Muscle of leg (tissue), 16 donors: ENCODE measurements at places on chromosomes 2 and 18. TPM values are rescaled to one million over a fixed set of nuclear protein-coding genes. Genes with fewer than 3 reads are reported as not detected.

SPR gene
- total RNA-seq = 4.6 TPM

CHRNG gene
- 77.7 TPM for total RNA-seq

EPHA4 gene
- total RNA-seq = 25.8 TPM

TBC1D8 gene
- total RNA-seq = 21.5 TPM

DNA sequence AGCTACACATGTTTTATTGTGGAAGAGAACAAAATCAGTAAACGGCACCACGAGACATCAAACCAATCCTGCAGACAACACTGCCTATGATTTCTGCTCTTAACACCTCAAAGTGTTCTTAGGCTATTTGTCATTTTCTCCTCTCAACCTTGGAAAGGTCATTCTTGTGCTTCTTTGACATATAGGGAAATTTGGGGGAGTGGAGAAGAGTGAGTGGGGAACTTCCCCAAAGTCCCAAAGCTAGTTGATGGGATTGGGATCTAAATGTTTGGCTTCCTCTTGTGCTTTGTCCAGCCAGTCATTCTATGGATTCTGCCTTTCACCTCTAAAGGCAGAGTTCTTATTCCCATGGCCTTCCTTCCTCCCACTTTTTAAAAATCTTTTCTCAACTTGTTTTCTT lies 5.8 kb upstream of the MRO start:
- no peak for DNase-seq

GRCh38 chr18:51149670-51150069 lies 47.8 kb downstream of the MEX3C start:
- DNase-seq = no peak

DNA sequence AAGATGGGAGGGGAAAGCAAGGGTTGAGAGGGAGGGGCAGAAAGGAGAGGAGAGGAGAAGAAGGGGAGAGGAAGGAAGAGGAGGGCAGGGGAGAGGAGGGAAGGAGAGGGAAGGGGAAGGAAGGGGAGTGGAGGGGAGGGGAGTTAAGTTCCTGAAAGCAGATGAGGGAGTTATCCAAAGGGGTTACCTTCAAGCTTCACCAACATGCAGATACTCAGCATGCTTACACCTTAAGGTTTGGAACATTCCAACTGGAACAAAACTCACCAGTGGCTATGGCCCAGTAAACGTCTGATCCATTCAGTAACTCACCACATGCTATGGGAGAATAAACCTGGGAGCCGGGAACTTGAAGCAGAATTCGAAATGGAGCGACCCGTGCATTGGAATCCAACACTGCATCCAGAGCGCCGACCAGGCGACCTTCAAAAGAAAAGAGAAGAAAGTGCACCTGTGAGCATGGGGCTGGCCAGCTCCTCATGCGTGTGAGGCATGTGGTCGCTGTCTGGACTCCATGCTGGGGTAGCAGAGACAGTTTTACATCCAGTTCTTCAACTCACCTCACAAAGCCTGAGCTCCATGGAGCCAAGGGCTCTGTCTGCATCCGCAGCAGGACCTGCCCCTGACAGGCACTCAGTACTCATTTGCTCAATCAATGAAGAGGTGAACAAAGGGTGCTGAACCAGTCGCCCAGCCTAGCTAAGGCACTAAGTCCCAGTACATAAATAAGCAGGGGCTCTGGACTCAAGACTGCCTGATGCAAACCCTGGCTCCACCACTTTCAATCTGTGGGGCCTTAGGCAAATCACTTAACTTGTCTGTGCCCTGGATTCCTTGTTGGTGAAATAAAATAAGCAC lies 61.0 kb downstream of the TBC1D8 start:
- no peak for DNase-seq

GRCh38 chr2:169118060-169118459 lies 48.7 kb downstream of the DHRS9 start:
- no peak for DNase-seq

DNA sequence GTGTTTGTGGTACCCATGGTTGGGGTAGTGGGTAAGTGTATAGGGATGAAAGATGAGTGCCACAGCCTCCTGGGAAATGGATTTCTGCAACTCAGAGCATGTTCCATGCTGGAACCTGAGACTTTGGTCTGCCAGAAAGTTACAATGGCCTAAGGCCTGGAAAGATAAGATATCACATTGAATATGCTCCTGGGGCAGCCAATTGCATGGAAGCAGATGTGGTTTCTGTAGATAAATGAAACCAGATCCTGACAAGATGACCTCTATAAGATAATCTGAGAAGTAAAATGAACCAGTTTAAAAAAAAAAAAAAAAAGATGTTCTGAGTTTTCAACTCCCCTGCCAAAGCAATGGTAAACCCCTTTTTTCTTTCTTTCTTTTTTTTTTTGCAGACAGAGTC lies 91.4 kb upstream of the NCK2 start:
- DNase-seq = no peak

DNA sequence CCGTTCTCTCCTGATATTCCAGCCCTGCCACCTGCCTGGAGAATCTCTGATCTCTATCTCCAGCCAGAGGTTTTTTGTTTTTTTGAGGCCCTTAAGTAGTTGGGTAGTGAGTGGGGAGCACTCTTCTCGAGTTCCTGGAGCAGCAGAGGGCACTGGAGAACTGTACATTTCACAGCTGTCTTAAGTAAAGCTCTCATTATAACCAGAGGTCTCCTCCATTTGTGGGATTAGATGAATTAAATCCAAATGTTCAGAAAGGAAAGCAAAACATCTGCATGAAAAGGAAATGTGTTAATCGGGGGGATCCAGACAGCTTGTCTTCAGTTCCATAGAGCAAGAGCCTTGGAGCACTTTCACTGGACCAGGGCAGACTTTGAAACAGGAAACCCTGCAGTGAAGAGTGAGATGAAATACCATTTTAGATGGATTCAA lies 32.8 kb downstream of the AOX1 start:
- peak; percentile 66 for DNase-seq

DNA sequence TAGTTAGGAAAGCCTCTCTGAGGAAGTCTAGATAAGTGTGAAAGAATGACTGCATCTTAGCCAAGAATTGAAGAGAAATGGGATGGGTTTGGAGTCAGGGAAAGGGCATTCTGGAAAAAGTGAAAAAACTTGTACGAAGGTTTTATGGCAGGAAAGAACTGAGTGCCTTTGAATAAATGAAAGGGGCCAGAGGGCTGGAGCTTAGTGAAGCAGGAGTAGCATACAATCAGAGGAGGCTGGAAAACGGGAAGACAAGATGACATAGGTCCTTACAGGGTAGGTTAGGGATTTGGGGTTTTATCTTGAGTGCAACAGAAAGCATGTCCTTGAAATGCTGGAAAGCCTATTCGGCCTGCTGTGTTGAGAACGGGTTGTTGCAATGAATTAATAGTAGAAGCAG lies 152.6 kb upstream of the RND3 start:
- peak; percentile 89 for DNase-seq

DNA sequence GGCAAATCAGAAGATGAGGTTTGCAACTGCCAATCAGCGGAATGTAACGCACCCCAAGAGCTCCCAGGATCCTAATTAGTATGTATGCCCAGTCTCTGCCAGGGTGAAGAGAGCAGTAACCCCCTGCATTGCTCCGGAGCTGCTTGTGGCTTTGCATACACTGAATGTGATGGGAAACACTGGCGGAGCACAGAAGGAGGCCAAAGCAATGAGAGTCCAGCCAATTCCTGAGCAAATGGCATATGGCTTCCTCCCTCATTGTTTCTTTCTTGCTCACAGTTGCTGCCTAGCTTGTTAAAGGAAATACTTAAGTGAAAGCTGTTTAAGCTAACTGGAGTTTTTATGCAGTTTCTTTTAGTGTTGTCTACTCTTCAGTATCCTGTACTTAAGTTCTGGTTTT lies 343.5 kb upstream of the NT5C1B start:
- DNase-seq = peak; percentile 19

DNA sequence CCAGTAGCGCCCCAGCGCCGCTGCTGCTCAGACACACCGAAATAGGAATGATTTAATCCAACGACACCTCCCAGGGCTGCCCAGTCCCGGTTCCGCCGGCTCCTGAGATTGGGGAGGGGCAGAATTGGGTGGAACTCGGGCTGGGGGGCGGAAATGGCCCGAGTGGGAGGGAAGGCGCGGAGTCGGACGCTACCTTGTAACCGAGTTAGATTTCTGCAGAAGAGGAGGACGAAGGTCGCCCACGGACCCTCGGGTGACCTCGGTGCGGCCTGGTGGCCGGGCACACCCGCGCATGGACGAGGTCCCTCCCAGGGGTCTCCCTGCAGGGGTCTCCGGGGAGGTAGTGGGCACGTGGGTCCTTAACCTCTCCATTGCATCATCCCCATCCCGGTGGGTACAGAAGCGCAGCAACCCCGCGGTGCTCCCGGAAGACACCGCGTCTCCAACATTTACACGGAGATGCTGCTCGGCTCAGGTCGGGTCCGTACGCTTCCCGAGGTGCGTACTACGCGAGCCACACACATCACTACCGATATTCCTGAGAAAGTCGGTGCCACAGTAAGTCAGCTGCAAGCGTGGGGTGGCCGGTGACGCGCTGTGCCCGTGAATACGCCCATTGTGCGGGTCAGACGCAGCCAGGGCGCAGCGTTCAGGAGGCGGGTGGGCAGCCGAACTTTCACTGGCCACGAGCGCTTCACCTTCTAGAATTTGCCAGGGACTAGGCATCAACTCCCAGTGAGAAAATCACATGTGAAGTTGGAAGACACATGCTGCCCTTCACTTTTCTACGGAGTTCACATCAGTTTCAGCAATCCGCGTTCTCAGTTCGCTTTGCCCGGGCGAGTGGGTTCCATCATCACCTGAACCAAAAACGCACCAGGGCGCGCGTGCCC lies 3.0 kb downstream of the ZNF516 start:
- peak; percentile 59 for DNase-seq
